Activated T-helper 2 cell treated with anti-CD3 and anti-CD28 coated beads, Interferon-gamma antibody, Interleukin-2, Interleukin-4, amounts not matched to agents 10 μg/mL and 5 μg/mL and 100 μg/mL, durations not matched to agents 14 hours and 24 hours and 36 hours (primary cell): ENCODE measurements at places on chromosomes 4 and X.

DNA sequence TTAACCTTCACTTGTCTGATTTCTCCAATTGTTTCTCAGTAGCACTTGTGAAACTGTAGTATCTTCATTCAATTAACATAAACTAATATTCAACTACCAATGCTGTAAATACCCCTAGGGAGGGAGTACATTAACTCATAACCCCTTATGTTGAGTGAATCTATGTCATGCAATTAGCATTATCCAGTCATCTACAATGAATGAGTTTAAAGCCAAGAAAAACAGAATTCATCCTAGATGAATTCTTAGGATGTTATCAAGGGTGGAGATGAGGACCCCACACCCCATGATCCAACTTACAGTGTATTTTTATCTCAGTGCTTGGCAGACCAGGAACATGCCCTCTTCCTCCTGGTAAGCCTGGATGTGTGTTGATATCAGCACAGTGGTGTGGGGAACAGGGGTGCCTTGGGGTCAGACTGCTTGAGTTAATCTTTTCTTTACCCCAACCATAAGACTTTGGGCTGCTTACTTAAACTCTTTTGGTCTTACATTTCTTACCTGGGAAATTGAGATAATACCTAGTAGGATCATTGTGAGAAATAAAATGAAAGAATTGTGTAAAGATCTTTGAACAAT, 62.1 kb upstream of the SCOC start:
- no peak overlapping the region for H3K4me3 ChIP-seq
- H3K4me1 ChIP-seq, result peaks cover 3% of the 10 kb centered on the region
- no peak for DNase-seq
- H3K36me3 ChIP-seq, result no peaks in the 10 kb centered on the region

DNA sequence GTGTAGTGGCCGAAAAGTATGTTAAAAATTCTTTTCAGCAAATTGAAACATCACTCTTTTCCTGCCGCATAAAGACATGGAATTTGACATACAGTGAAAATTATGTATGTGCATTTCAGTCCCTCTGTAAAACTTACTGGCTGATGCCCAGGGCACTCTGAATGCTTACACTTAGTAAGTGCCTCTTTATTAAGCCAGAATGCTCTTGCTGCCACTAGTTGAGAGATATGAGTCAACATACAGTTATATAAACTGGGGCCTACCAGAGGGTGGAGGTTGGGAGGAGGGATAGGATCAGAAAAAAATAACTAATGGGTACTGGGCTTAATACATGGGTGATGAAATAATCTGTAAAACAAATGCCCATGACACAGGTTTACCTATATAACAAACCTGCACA, 38.1 kb upstream of the TRPC5 start:
- H3K27me3 ChIP-seq, result no peaks in the 10 kb centered on the region
- DNase-seq, result no peak
- H3K27ac ChIP-seq, result no peak overlapping the region
- no peaks in the 10 kb centered on the region for H3K4me1 ChIP-seq
- H3K36me3 ChIP-seq, result no peaks in the 10 kb centered on the region
- no peak overlapping the region for H3K4me3 ChIP-seq

GRCh38 chr4:2245057-2245786, 3.3 kb upstream of the HAUS3 start:
- H3K4me3 ChIP-seq, result no peak overlapping the region
- peaks cover 22% of the 10 kb centered on the region for H3K4me1 ChIP-seq
- no peak for DNase-seq
- H3K27me3 ChIP-seq, result peaks cover 3% of the 10 kb centered on the region
- H3K36me3 ChIP-seq, result peaks cover 7% of the 10 kb centered on the region

DNA sequence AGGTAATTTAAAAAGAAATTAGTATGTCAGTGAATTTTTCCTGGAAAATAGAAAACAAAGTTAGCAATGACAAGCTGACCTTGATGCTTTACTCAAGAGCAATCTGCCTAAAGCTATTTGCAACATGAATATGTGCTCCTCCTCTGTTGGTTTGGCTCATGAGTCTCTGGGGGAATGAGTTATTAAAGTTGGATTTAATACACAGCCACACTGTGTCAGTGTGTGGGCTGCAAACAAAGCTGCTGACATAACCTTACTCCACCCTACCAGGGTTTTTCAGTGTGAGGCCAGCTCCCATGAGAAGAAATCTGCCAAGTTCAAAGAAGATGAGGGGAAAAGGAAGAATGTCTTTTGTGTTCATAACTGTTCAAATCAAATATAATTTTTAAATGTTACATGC, 280.5 kb downstream of the TLL1 start:
- H3K4me3 ChIP-seq, result no peak overlapping the region
- H3K4me1 ChIP-seq, result no peaks in the 10 kb centered on the region
- H3K27me3 ChIP-seq, result no peaks in the 10 kb centered on the region
- no peak overlapping the region for H3K27ac ChIP-seq
- no peak for DNase-seq

- no peak overlapping the region for H3K27ac ChIP-seq
- no peak overlapping the region for H3K4me3 ChIP-seq
- no peak for DNase-seq
- H3K27me3 ChIP-seq, result no peaks in the 10 kb centered on the region
- peaks cover 31% of the 10 kb centered on the region for H3K4me1 ChIP-seq
These were observed 12.2 kb downstream of the AFF1 start for GRCh38 chr4:86946868-86947500.

- no peak overlapping the region for H3K27ac ChIP-seq
- H3K4me1 ChIP-seq, result no peaks in the 10 kb centered on the region
These were observed 106.2 kb downstream of the ALPK1 start for GRCh38 chr4:112403101-112403945.

DNA sequence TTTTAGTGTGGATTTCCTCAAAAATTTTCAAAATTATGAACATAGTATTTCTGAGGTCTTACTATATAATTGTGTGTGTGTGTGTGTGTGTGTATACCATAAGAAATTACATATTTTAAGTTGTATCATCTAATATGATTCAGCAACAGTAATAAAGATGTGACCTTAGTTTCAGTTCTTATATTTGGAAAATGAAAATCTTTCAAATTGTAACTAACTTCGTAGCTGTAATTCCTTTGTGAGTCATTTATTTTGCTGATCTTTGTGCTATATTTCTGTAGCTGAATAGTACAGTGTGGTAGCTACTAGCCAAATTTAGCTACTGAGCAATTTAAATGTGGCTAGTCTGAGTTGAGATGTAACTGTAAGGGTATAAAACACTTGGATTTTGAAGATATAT, 116.4 kb downstream of the RAP1GDS1 start:
- H3K36me3 ChIP-seq, result peaks cover 19% of the 10 kb centered on the region
- H3K4me1 ChIP-seq, result peaks cover 16% of the 10 kb centered on the region
- no peak overlapping the region for H3K27ac ChIP-seq
- H3K4me3 ChIP-seq, result no peak overlapping the region
- DNase-seq, result no peak
- no peaks in the 10 kb centered on the region for H3K27me3 ChIP-seq

DNA sequence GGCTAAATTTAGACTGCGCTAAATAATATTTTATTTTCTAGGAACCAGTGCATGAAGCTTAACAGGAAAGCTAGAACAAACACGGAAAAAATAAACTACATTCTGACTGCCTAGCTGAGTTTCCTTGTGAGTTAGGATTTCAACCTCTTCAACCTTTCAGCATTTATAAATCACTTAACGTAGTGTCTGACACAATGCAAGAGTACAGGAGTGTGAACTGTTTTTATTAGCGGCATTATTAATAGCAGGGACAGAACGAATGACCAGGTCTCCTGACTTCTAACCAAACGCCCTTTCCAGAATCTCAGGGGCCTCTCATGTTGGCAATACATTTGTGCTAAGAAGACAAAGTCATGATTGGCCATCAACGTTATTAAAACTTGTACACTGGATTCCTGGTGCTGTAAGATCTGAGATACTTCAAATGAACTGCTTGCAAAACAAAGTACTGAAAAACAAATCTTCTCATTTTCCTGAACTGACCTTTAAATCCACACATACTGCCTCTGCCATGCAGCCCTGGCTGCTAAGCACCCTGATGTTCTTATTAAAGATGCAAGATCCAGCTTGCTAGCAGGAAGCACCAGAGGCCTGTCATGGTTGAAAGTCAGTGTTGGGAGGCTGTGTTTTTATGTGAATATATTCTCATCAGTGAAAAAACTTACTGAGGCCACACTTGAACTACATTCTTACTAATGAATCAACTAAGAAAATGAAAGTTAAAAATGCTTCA, 380.4 kb upstream of the CPEB2 start:
- DNase-seq, result no peak
- H3K27me3 ChIP-seq, result no peaks in the 10 kb centered on the region
- no peak overlapping the region for H3K4me3 ChIP-seq
- H3K4me1 ChIP-seq, result no peaks in the 10 kb centered on the region
- H3K27ac ChIP-seq, result no peak overlapping the region
- no peaks in the 10 kb centered on the region for H3K36me3 ChIP-seq
